ENCODE measurements at places on chromosomes 13 and 19. TPM values are rescaled to one million over a fixed set of nuclear protein-coding genes. Genes with fewer than 3 reads are reported as not detected.

DNA sequence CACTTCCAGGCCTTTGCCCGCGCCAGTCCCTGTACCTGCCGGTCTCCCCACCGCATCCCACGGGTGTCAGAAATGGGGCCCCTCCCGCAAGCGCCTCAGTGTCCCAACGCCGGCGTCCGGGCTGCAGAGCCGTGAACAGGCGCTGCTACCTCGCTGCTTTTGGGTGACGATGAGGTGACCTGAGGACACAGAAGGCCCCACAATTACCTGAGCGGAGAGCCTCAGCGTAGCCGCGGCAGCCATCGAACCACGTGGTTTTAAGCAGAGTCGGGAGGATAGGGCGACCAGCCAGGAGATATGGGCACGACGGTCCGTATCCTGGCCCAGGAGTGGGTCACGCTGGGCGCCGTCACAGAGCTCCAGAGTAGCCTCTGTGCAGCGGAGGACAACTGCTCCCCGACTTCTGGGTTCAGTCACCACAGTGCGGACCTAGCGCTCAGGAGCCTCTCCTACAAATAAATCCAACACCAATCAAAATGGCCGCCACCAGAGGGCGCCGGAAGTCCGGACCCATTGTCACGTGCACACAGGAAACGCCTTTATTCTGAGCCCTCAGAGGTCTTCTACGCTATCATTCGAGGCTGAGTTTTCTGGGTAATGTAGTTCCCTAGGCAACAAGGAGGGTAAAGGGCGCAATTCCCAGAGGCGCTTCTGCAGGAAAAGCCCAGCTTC lies at the start of gene ZNF814:
Gene ZNF814 (minus strand): TSS at position 478 of the 672 bp plus-strand sequence. CDS start 235 bp downstream, at position 243.
- peak within 1 kb of the TSS; percentile 83 for H3K4me3 ChIP-seq
- H3K4me1 ChIP-seq = peaks cover 8% of the 10 kb centered on the region
- peaks cover 11% of the 10 kb centered on the region for H3K36me3 ChIP-seq
- peak; percentile 50 for DNase-seq
- peak within 1 kb of the TSS; percentile 50 for H3K27ac ChIP-seq
- H3K27me3 ChIP-seq = no peaks in the 10 kb centered on the region

DNA sequence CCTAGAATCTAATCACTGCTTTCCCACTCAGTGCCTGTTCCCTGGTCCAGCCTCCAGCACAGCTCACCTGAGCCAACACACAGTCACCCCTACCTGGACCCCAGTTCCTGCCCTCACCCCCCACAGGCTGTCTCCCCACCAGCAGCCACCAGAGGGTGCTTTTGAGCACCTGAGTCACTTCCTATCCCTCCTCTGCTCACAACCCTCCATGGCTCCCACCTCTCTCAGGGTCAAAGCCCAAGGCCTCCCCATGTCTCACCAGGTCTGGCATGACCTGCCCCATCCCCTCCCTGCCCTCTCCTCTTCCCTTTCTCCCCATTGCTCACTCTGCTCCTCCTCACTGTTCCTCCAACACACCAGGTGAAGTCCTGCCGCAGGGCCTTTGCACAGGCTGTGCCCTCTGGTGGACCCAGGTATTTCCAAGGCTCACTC lies 7.1 kb upstream of the DPP9 start:
- DNase-seq = peak; percentile 49
- no peak overlapping the region for H3K27ac ChIP-seq
- no peaks in the 10 kb centered on the region for H3K27me3 ChIP-seq

- no peak for DNase-seq
- no peaks in the 10 kb centered on the region for H3K4me1 ChIP-seq
- H3K4me3 ChIP-seq = no peak overlapping the region
- H3K36me3 ChIP-seq = no peaks in the 10 kb centered on the region
These were observed 153.8 kb downstream of the KCTD12 start for GRCh38 chr13:76732367-76732766.

GRCh38 chr19:55559684-55560083 lies 14.3 kb upstream of the SBK3 start:
- H3K27me3 ChIP-seq = no peaks in the 10 kb centered on the region
- no peak overlapping the region for H3K27ac ChIP-seq
- H3K4me1 ChIP-seq = no peaks in the 10 kb centered on the region
- no peaks in the 10 kb centered on the region for H3K36me3 ChIP-seq

- no peaks in the 10 kb centered on the region for H3K27me3 ChIP-seq
- no peak overlapping the region for H3K27ac ChIP-seq
- no peak for DNase-seq
- H3K4me3 ChIP-seq = no peak overlapping the region
These were observed 7.5 kb downstream of the DNAJC3 start for GRCh38 chr13:95684418-95684817.

Gene SHISA2
- polyA plus RNA-seq = 0.09 TPM
